ENCODE measurements at places on chromosomes 1 and 21.

- DNase-seq: peak; percentile 89
Measured at GRCh38 chr1:231315887-231316286, 21.8 kb downstream of the EXOC8 start.

DNA sequence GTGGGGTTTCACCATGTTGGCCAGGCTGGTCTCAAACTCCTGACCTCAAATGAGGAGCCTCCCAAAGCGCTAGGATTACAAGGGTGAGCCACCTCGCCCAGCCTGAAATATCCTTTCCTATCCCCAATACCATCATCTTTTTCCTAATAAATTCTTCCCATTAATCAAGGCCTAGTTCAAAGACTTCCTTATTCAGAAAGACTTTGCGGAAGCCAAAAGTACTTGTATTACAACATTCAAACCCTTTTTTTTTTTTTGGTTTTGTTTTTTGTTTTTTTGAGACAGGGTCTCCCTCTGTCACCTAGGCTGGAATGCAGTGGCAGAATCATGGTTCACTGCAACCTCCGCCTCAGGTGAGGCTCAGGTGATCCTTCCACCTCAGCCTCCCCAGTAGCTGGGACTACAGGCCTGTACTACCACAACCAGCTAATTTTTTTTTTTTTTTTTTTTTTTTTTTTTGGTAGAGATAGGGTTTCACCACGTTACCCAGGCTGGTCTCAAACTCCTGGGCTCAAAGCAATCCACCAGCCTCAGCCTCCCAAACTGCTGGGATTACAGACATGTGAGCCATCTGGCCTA lies 7.6 kb downstream of the SLC19A2 start:
- DNase-seq: no peak

DNA sequence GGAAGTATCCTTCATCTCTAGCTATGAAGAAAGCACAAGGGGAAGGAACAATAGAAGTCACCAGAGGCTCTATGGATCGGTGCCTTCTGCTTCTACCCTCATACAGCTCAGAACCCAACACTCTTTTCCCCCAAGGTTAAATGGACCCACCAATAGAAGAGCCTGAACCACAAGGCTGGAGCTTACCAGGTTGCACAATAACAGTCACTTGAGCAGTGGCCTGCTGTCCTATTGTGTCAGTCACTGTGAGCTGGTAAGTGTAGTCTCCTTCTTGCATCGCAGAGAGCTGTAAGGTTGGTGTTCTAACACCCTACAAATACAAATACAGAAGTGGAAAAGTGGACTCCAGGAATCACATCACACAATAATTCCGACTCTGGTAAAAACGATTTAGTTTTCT lies 103.0 kb downstream of the KIAA0319L start:
- no peak for DNase-seq

DNA sequence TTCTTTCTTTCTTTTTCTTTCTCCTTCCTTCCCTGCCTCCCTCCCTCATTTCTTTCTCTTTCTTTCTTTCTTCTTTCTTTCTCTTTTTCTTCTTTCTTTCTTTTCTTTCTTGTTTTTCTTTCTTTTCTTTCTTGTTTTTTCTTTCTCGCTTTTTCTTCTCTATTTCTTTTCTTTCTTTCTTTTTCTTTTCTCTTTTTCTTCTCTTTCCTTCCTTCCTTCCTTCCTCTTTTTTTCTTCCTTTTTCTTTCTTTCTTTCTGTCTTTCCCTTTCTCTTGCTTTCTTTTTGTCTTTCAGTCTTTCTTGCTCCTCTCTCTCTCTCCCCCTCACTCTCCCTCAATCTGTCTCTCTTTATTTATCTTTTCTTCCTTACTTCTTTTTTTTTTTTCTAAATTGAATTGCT lies 472.0 kb upstream of the CHRM3 start:
- no peak for DNase-seq

GRCh38 chr1:233217832-233218231 lies 77.7 kb downstream of the PCNX2 start:
- DNase-seq: no peak

DNA sequence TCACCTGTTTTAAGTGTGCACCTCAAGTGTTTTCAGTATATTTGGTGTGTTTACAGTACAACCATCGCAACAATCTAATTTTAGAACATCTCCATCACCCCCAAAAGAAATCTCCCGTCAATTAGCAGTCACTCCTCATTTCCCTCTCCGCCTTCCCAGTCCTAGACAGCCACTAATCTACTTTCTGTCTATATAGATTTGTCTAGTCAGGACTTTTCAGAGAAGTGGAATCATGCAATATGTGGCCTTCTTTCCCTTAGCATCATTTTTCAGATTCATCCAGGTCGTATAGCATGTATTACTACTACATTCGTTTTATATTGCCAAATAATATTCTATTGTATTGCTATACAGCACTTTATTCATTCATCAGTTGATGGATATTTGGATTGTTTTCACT lies 1.7 kb upstream of the SHE start:
- no peak for DNase-seq

DNA sequence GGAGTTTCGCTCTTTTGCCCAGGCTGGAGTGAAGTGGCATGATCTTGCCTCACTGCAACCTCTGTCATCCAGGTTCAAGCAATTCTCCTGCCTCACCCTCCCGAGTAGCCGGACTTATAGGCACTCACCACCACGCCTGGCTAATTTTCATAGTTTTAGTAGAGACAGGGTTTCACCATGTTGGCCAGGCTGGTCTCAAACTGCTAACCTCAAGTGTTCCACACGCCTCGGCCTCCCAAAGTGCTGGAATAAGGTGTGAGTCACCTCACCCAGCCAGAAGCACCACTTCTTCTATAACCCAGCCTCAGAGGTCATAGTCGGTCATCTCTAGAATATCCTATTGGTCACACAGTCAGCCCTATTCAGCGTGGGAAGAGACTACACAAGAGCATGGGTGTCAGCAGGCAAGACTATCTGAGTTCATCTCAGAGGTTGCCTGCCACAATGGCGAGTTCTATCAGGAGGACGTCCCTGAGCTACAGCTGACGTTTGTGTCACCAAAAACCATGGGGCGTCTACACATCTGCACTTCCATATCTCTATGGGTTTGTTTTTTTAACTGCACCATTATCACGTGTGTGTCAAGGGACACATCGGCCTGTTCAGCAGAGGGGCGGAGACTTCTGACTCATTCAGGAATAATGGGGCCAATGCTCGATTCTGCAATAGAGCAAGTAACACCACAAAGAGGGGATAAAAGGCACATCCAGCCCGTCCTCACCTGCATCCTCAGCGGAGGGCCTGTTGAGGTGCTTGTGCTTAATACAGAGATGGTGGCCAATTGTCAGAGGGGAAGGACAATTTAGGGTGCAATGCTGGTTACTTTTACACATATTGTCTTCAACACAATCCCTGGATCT lies 256.3 kb upstream of the IRF2BP2 start:
- DNase-seq: peak; percentile 42

- DNase-seq: no peak
Measured at GRCh38 chr1:70934194-70934961, 113.2 kb downstream of the PTGER3 start.

DNA sequence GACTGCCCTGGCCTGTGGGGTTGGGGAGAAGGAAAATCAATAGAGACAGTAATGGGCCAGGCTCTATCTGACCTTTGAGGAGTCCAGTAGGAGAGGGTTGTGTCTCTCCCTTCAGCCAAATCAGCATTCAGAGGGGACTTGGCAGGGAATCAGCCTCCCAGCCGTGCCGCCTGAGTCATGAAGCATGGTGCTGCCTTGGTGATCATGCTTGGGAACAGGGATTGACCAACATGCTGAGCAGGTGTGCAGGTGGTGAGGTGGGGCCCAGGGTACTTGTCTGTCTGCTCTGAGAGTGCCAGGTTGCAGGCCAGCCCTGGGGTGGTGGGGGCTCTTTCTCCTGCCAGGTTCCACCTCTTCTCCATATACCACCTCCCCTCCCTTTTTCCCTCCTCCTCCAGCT lies 58.9 kb upstream of the TLR5 start:
- DNase-seq: no peak

DNA sequence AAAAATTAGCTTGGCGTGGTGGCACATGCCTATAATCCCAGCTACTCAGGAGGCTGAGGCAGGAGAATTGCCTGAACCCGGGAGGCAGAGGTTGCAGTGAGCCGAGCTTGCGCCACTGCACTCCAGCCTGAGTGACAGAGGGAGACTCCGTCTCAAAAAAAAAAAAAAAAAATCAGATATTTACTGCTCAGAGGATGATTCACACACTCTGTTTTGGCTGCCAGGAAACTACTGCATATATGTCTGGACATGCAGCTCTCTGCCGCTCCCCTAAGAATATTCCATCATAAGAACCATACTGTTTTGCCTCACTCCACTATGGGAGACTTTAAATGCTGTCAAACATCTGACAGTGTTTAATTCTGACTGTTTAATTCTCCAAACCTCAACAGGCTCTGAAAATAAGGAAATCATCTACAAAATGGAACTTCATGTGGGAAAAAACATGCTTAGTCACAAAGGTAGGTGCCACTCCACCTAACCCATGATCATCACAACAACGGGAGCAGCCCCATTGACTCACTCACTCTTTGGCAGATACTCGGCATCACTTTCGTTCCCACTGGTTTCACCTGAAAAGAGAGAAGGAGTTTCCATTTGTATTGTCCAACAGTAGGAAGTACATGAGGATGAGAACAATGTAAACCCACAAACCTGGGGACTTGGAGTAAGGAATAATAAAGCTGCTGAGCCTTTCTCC lies 29.3 kb upstream of the BCAS2 start:
- no peak for DNase-seq

DNA sequence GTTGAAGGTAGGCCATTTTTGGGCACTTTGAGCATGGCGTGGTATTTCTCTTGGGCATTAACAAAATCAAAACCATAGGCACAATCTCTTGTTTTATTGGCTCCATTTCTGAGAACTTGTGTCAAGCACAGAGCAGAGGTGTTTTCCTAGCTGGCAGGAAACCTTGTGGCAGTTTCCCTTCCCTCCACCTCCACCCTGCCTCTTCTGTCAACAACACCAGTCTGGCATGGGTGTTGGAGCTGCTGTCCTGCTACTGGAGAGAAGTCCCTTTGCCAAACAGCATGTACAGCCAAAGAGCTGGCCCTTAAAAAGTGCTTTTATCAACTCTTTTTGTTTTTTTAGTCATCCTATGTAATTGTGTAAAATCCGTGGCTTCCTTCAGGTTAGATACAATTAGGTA lies 16.0 kb downstream of the ATP1A1 start:
- DNase-seq: no peak

- no peak for DNase-seq
Measured at GRCh38 chr1:30872948-30873263, 35.7 kb downstream of the SDC3 start.

DNA sequence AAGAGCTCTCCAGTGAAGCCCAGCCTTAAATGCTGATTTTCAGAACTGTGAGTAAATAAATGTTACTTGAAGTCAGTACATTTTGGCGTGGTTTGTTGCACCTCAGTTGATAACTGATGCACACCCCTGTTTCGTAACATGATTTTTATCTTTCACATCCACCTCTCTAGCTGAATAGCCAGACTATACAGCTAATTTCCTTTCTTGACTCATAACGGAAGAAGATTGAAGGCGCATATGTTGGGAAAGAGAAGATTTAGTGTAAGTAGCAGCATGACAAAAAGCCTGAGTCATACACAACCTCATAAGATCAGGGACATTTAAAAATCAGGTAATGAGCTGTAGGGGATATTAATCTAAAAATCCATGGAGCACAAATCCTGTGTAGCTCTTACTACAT lies 716.2 kb upstream of the ZP4 start:
- DNase-seq: no peak

DNA sequence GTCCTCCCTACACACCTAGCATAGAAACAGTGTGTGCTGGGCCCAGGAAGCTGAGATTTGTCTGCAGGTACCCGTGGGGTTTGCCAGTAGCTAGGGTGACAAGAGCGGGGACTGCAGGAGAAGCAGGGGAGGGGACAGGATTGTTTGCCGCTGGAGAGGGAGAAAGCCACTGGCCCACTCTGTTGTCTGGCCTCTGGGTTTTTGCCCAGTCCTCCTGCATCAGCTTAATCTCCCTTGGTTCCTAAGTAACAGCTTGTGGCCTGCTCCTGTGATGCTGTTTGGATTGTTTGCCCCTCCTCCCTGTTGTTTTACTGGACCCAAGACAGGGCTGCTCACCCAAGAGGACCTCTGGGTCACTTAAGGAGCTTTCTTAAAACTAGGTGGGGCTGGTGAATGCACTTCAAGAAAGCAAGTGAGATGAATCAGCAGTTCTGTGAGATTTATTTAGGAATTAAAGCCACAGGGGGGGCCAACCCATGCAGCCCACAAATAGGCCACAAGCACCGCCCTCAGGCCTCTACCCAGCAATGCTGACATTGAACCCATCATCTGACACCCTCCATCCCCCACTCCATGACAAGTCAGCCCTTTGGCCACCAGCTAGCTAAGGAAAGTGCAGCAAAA lies 142.8 kb downstream of the ZZZ3 start:
- DNase-seq: no peak

- DNase-seq: no peak
Measured at GRCh38 chr1:67241200-67241746, 66.4 kb upstream of the IL12RB2 start.

DNA sequence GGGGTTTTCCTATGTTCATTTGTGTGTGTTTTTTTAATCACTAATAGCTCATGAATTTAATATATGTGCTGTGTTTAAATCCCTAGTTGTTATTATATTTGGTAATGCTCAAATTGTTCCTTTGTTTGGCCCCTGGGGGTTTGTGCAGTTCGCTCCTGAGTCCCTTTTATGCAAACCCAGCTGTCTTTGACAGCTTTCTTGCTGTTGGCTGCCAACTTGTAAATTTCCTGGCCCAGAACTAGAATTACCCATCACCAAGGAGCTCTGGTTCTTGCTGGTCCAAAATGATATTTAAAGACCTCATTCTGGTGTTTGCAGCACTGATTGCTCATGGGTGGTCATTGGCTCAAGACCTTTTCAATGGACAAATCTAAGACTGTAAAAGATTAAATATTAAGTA lies 39.6 kb upstream of the PGBD5 start:
- DNase-seq: no peak

DNA sequence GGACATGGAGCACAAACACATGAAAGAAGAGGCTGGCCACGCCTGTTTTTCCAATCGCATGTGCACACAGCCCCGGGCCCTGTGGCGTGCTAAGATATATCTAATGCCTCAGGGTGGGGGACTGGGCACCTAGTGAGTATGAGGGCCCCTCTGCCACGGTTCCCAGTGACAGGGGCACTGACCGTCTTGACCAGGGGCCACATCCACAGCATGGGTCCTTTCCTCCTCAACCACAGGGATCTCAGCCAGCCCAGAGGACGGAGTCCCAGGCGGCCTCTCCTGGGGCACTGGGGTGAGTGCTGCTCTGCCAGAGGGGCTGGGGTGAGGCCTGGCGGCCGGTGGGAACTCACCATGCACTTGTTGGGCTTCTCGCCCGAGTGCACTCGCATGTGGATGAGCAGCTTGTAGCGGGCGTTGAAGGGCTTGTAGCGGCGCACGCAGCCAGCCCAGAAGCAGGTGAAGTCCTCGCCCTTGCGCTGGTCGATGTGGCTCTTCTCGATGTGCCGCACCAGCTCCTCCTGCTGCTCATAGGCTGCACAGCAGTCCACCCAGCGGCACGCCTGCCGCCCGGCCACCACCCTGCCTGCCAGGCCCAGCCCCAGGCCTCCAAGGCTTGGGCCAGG lies 134.7 kb downstream of the DMRTB1 start:
- peak; percentile 94 for DNase-seq
